ENCODE measurements at places on chromosomes 13 and 19. TPM values are rescaled to one million over a fixed set of nuclear protein-coding genes. Genes with fewer than 3 reads are reported as not detected.

The LGALS14 gene
- not detected for total RNA-seq

The KRTDAP gene
- total RNA-seq = not detected

The UBL3 gene
- total RNA-seq = 9.7 TPM

The COL4A2 gene
- total RNA-seq = 154 TPM

The SHISA7 gene
- not detected for total RNA-seq

The MAST1 gene
- 1.8 TPM for total RNA-seq

The CCDC169 gene
- 0.22 TPM for total RNA-seq

The SDHAF1 gene
- 28.9 TPM for total RNA-seq

The ICAM4 gene
- not detected for total RNA-seq

The PNMA8A gene
- 11.6 TPM for total RNA-seq

The LIN7B gene
- 6.9 TPM for total RNA-seq

The SLC25A41 gene
- 0.13 TPM for total RNA-seq

The KCNC3 gene
- total RNA-seq = 1.4 TPM

The CCDC70 gene
- total RNA-seq = not detected

The SMAD9 gene
- 0.14 TPM for total RNA-seq

The ZNF610 gene
- total RNA-seq = not detected

The COX6B2 gene
- total RNA-seq = 0.56 TPM

The AP3D1 gene
- total RNA-seq = 73.9 TPM

The GARIN5A gene
- total RNA-seq = 2.4 TPM

The THSD1 gene
- 6.2 TPM for total RNA-seq

The ZNF536 gene
- total RNA-seq = not detected

The RASAL3 gene
- total RNA-seq = not detected

The PTGER1 gene
- not detected for total RNA-seq

The SIAH3 gene
- total RNA-seq = not detected

The COL5A3 gene
- 2.7 TPM for total RNA-seq

The FFAR2 gene
- total RNA-seq = not detected

The CEACAM6 gene
- total RNA-seq = 18.6 TPM

The ZNF607 gene
- 5.8 TPM for total RNA-seq

The PSG6 gene
- total RNA-seq = not detected

The SCAMP4 gene
- 53.4 TPM for total RNA-seq

Measured in A549 treated with Hydrocortisone at 1 μM for 4 hours (cell line).